Stimulated activated CD4-positive, alpha-beta T cell treated with anti-CD3 and anti-CD28 coated beads, TNF-alpha, amount 100 ng/mL, for 24 hours (primary cell): ENCODE measurements at places on chromosomes 16 and 17.

DNA sequence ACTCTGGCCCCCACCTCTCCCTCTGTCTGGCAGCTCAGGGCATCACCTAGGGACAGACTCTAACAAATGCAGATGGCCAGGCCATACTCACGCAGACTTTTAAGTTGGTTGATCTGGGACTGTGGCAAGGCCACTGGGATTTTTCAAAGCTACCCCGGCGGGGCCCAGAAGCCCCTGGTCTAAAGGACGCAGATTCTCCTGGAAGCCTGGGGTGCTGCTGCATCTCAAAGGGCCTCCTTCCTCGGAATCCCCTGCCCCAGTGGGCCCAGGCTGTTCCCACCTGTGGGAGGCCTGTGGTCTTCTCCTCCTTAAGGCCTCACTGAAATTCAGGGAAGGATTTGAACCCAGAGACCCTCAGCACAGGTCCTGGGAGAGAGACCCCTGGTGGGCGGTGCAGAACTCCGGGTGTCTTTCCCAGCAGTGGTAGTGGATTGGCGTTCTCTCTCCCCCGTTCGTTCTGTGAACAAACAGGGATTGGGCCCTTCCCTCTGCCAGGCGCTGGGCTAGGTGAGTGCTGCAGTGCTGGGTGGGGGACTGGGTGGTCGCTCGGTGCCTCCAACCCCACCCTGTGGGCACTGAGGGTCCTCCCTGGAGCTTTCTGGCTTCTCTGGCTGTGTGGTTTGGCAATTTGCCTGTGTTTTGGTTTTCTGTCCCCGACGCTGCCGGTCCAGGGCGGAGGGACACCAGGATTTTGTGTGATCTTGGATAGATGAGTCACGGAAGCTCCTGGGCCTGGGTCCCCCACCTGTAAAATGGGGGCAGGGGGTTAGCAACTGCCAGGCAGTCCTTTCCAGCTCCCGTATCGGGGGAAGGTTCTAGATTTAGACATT, 160.5 kb upstream of the GSE1 start:
- DNase-seq: no peak

DNA sequence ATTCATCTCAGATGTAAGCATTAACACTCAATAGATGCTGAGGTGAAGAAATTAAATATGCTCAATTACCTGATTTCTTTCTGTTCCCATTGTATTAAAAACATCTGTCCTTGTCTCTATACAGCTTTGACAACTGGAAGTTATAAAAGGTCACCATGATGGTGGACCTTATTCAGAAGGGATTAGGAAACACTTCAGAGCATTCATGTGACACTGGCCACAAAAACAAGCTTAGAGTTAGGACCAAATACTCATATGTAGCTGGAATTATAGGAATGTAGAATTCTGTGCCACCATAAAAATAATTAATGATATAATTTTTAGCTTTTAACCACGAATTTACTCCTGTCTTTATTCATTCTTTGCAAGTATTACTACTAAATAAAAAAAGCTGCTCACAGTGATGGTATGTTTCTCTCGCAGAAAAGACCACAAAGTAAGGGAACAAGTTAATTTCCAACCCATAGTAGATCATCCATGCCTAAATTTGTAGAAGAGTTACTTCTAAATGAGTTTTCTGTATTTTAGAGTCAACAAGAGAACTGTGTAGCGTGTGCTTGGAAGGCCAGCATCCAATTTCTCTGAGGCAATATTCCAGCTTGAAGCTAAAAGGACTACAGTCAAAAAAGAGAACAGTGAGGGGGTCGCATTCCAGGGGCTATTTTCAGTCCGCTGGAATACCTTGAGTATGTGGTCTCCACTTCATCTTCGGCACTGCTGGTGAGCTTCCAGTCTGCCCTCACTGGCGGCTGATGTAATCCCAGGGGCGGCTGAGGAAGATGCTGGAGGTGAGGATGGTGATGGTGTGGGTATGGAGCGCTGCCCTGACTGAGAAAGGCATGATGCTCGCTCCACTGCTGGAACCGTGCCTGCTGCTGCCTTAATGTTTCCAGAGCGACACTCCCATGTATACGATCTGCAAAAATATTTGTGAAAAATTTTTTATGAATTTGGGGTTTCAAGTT, 63.7 kb downstream of the CACNG1 start:
- DNase-seq: no peak

GRCh38 chr16:78438219-78438618, 338.8 kb downstream of the WWOX start:
- no peak for DNase-seq

DNA sequence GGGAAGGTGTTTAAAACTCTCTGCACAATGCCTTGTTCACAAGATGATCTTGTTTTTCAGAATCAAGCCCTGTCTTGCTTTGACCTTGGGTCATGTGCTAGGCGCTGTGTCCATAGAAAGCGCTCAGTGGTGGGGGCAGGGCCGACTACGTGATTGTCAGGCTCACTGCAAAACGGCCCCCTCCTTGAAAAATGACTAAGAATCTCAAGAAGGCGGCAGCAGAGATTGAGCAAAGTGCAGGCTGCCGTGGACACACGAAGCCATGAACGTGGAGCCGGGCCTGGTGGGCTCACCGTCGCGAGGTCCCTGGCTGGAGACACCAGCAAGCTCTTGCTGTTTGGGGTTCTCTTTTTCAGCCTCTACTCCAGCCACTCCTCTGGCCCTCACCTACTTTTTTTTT, 10.2 kb downstream of the ATP2C2 start:
- DNase-seq: no peak

- no peak for DNase-seq
Observed at GRCh38 chr17:55575058-55575636, 63.9 kb upstream of the SMIM36 start.

- no peak for DNase-seq
Observed at GRCh38 chr17:76371656-76372628, 12.5 kb upstream of the SPHK1 start.

GRCh38 chr17:68482576-68483041, 25.3 kb upstream of the WIPI1 start:
- DNase-seq: no peak

DNA sequence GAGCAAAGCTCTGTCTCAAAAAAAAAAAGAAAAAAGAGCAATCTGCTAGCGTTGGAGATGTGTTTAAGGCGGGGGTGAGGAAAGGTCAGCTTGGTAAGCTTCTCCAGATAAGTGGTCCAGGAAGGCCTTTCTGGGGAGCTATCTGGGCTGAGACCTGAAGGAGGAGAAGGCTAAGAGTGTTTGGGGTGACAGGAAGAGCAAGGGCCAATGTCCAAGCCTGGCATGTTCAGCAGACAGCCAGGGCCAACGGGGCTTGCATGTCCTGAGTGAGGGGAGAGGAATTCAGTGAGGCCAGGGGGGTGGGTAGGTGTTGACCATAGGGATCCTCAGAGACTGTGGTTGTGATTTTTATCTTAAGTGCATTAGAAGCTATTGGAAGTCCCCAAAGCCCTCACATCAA, 15.4 kb downstream of the STAT5A start:
- no peak for DNase-seq

- no peak for DNase-seq
Observed at GRCh38 chr17:8109661-8110455, 8.5 kb downstream of the ALOXE3 start.

DNA sequence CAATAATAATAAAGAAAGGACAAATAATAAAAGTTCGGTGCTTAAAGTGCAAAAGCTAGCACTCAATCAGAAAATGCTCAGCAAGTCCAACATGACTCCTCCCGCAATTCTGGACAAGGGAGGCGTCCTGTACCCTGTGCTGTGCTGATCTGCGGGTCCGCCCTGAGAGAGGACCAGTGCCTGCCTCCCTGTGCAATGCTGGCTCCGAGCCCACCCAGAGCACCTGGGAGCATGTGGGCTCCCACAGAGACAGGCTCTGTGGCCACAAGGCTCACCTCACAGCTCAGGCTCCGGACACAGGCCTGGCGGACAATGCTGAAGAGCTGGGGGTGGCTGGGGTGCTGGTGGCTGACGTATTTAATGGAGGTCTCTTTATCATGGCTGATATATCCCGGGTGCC, 11.1 kb downstream of the FLCN start:
- DNase-seq: no peak

GRCh38 chr17:79711715-79712305, 18.9 kb upstream of the ENPP7 start:
- DNase-seq: no peak
